EH (cell line): ENCODE measurements at places on chromosomes 2 and 18.

GRCh38 chr2:68936427-68936826, 16.3 kb downstream of the GKN2 start:
- peak; percentile 90 for DNase-seq

GRCh38 chr2:231012463-231012862, 16.5 kb downstream of the SPATA3 start:
- DNase-seq: no peak

DNA sequence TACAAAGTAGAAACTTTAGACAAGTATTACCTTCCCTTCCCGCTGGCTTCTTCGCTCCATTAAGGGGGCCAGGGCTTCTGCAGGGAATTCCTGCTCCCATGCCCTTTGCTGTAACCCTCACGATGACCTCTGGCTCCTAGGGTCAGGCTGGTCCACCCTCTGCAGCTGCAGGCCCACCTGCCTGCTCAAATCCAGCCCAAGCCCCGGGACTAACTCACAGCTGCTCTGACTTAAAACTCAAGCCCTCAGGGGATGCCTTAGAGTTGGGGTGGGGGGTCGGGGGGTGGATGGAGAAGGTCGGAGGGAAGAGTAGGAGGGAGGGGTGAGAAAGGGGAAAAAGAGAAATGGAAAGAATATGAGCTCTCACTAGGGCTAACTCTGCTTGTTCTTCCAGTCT, 4.9 kb downstream of the IGFBP5 start:
- no peak for DNase-seq

DNA sequence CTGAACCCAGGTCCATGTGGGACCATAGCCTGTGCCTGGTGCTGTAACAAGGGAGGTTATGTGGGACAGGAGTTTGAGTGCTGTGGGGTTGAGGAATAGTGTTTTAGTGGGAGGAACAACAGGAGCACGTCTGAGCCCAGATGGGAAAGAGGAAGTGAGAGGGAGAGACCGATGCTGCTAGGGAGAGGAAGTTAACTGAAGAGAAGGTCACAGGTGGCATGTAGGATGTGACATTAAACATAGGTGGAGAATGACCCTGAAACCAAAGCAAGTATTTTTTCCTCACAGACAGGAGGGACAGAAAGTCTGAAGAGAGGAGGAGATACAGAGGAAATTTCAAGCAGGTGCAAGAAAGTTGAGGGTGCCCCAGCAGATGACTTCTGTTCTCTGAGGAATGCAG, 87.8 kb downstream of the ACOXL start:
- no peak for DNase-seq

- no peak for DNase-seq
Measured at GRCh38 chr2:179141206-179141605, 91.3 kb upstream of the CCDC141 start.

DNA sequence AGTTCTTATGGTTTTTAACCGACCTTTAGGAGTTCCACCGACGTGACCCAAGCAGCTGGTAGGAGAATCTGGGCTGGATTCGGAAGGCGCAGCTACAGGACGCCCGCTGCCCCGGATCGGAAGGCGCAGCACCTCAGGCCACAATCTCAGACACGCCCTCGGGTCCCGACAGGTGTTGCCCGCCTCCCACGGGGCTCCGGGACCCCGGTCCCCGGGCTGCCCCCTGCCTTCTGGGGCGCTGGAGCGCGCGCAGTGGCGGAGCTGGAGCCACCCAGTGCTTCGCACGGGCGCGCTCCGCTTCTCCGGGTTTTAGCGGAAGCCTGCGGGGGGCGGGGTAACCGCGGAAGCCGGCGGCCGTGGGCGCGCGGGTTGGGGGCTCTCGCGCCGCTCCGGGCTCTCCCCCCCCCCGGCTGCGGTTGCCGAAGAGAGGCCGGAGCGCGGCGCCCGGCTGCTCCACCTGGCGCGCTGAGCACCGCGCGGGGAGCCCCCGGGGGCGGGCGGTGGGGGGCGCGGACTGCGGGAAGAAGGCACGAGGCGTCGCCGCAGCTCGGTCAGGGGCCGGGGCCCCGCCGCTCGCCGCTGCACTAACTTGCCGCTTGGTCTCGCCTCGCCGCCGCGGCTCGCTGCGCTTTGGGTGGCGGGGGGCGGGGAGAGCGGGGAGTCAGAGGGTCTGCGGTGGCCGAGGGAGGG, 718.8 kb downstream of the DPP10 start:
- DNase-seq: no peak

- no peak for DNase-seq
Measured at GRCh38 chr2:196988639-196989038, 62.1 kb upstream of the PGAP1 start.

GRCh38 chr18:78642296-78642951, 337.2 kb upstream of the SALL3 start:
- no peak for DNase-seq

GRCh38 chr2:233061591-233062450, 1.7 kb downstream of the INPP5D start:
- DNase-seq: peak; percentile 21

DNA sequence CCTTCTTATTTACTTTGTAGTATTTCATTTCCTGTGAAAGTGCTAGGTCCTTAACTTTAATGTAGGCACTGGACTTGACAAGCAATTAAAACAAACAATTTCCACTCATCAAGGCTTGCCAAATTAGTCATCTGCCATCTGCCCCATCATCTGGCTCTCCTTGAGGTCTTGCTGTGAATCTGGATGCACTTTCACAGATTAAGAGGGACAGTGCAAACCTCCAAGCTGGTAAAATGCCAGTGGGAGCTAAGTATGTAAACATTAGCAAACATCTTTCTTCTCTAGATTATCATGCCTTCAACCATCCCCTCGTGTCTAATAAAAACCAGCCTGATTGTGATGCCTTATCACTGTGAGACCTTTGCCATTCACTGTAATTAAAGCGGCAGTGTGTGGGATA, 402.9 kb downstream of the ERBB4 start:
- DNase-seq: peak; percentile 0

DNA sequence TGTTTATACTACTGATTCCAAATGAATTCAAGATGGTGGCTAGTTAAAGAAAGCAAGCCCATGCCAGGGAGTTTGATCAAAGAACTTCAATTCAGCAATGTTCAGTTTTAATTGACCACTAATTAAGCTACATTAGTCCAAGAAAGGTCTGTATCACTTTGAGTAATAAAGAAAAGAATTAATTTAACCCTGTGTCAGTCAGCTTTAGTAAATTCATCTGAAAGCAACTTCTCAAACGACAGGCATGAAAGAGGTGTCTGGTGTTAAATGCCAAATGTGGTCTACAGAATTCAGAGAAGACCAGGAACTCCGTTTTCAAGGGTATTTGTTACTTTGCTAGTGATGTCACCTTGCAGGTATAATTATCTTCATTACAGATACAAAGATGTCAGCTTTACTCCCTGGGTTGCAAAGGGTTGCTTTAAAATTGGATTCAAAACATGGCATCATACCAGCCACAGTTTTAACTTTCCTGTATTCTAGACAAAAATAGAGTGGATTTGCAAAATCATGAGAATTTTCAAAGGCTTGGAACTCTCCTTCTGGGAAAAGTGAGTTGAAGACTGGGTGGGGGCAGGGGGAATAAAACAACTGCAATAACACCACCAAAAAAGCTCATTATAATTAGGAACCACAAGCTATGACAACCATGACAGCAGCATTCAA, 281.5 kb downstream of the TCF4 start:
- no peak for DNase-seq

- peak; percentile 84 for DNase-seq
Measured at GRCh38 chr2:199261239-199261638, 196.5 kb downstream of the SATB2 start.

- peak; percentile 65 for DNase-seq
Measured at GRCh38 chr18:3998698-3999333, 456.3 kb downstream of the DLGAP1 start.

GRCh38 chr2:164719996-164720941, 99.0 kb upstream of the GRB14 start:
- DNase-seq: peak; percentile 84

DNA sequence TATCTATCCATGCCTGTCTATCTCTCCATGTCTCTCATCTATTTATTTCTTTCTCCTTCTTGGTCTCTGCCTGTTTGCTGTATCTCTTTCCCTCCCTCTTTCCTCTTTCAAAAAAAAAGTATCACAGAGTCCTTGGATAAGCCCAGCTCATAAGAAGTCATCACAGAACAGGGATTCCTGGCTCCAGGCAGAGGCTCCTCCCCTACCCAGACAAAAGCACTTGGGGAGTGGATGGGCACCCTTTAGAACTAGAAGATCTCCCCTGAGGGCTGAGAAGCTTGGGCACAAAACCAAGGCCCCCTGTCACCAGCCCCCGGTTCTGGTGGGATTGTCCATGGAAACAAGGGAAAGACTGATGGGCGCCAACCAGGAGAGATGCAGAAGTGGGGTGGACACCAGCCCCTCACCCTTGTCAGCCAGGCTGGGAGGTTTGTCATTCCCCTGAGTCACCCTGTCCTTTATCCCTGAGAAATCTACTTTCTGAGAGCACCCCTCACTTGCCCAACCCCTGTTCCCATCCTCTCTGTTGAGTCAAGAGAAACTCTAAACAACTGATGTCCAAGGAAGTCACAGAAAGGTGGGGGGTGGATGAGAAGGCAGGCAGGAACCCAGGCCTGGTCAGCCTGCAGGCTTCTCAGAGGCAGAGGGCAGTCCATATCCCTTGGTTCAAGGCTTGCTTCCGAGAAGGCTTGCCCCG, 127.1 kb downstream of the TNS1 start:
- DNase-seq: peak; percentile 55

DNA sequence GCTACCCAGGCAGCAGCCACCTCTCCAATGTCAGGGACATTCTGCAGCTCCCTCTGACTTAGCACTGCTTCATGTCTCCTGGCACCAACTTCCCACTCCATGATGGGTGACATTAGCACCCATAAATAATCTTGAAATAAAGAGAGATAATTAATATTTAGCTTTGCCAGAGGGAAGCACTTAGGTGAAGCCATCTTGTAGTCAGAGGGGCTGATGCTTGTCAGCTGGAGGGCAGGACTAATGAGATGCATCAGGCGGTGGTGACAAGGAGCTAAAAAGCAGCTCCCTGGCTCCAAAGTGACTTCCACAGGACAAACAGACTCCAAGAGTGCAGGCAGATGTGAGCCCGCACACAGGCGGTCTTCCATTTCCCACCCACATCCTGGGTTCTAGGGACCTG, 153.0 kb upstream of the ID2 start:
- no peak for DNase-seq

- DNase-seq: no peak
Measured at GRCh38 chr18:54765636-54766375, 62.5 kb upstream of the RAB27B start.

- no peak for DNase-seq
Measured at GRCh38 chr2:118031566-118031965, 17.7 kb upstream of the CCDC93 start.

DNA sequence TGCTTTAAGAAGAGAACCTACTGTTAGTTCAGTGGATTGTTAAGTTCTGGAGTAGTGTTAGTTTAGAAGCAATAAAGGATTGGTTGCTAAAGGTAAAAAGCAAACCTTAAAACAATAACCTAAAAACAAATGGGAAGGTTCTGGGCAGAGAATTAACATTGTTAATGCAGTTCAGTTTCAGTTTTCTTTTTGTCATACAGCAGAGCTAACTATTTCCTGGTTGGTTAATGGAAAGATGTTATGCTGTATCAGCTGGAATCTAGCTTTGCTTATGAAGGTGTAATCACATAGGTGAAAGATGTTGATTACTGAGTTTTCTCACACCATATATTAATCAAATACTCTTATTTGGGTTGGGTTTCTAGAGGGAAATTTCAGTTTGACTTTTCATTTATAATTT, 23.8 kb downstream of the SMAD4 start:
- DNase-seq: no peak

GRCh38 chr2:241931084-241931975, 61.8 kb downstream of the RTP5 start:
- no peak for DNase-seq

DNA sequence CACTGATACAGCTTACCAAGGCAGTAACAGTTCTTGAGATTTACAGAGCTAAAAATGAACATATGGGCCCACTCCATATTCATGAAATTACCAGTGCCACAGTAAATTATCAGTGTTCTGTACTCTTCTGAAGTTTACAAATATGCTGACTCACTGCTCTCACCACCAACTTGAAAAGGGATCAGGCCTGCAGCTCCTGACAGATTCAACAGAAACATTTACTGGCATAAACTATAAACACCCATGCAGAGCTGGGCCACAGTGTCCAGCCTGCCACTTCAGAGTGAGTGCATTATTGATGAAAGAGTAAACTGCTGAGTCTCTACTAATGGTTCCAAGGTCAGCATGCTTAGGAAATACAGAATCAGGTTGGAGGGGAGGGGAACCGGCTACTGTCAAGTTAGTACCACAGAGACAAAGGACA, 83.1 kb downstream of the FARSB start:
- peak; percentile 64 for DNase-seq
